ENCODE measurements at places on chromosomes 16 and 17.

DNA sequence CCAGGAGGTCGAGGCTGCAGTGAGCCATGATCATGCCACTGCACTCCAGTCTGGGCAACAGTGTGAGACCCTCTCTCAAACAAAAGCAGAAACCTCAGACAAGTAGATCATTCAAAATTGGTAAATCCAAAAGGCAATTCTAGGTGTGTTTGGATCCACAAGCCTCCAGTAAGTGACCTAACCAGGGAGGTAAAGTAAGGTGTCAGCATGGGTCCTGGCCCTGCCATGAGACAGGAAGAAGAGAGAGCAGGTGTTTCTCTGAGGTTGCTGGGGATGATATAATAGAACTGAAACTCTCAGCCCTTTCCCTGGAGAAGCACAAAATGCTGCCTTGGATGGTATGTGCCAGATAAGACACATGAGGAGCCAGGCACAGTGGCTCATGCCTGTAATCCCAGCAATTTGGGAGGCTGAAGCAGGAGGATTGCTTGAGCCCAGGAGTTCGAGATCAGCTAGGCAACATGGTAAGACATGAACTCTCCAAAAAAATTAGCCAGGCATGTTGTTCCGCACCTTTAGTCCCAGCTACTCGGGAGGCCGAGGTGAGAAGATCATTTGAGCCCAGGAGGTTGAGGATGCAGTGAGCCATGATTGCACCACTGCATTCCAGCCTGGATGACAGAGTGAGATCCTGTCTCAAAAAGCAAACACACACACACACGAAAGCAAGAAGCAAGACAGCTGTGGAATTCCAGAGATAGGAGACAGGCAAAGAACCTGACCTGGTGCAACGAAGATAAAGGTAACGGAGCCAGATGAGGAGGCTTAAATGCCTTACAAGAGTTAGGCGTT is 6.5 kb downstream of the TM4SF5 start:
- no peak for DNase-seq

DNA sequence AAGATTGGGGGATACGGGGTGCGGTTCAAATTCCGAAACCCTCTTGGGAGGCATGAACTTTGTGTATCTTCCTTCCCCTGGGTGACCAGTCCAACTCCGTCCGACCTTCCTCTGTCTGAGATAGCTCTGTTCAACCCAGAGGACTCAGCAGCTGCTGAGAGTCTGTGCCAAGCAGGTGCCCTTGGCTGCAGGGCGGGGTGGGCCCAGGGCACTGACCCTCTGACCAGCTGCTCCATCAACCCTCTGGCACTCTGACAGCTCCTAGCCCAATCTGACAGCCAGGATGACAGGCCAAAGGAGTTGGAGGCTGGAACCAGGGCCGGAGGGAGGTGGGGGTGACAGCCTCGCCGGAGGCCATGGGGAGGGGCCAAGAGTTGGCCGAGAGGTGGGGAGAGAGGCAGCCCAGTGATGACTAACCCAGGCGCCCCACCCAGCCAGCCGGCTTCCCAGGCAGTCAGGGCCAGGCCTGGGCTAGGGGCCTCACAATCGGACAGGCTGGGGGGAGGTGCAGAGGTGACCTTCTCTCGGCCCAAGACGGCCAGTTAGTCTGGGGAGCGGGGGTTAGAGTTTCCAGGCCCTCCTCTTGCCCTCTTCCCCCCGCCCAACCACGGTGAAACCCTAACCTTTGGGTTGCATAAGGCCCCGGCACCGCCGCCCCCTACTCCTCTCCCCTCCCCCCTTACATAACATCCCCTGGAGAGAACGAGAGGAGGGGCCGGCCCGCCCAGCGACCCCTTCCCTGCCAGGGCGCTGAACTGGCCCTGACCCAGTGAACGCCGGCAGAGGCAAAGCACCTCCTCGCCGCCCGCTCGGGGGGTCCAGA is 5.0 kb upstream of the TLCD2 start:
- DNase-seq: no peak

- DNase-seq: no peak
Measured at GRCh38 chr16:69093974-69094373, 11.5 kb upstream of the HAS3 start.

DNA sequence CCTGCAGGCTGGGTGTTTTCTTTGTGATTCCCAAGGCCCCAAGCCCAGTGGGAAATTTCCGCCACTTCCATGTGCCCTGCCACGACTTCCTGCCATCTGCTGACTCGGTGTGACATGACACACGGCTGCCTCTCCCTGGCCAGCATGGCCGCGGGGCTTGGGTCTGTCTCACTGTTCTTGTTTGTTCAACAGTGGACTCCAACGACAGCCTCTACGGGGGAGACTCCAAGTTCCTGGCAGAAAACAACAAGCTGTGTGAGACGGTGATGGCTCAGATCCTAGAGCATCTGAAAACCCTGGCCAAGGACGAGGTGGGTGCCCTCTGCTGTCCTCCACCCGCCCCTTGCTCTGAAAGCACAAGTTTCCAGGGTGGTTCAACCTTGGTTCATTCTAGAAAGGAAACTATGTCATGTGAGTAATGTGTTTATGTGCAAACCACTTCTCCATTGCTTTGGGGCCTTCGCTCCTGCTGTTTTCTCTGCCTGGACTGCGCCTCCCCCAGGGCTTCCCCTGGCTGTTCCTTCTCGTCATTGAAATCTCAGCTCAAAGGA is 26.8 kb downstream of the KNOP1 start:
- no peak for DNase-seq

GRCh38 chr17:27461192-27461859 is 5.1 kb downstream of the KSR1 start:
- DNase-seq: no peak

- DNase-seq: no peak
Measured at GRCh38 chr16:75462806-75463205, 1.7 kb downstream of the TMEM170A start.

DNA sequence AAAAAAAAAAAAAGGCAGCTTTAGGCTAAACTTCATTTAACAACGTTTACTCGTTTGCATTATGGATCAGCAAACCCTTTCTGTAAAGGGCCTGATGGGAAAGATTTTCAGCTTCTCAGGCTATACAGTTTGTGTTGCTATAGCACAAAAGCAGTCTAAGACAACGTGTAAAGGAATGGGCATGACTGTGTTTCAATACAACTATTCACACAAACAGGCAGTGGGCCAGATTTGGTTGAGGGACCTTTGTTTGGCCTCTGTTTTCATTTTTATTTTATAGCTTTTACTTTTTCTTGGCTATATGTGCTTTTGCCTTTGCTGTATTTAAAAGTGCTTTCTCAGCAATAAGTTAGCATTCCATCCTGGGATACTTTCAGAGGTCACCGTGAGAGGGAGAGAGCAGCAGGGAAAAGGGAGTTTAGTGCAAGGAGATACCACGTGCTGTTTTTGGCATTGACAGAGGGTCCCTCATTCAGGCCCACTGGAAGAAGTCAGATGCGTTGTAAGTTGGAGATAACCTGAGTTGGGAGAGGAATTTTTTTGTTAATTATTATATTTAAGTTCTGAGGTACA is 335.6 kb downstream of the UTP18 start:
- DNase-seq: no peak

- no peak for DNase-seq
Measured at GRCh38 chr17:4972752-4973151, 5.1 kb upstream of the SPAG7 start.

DNA sequence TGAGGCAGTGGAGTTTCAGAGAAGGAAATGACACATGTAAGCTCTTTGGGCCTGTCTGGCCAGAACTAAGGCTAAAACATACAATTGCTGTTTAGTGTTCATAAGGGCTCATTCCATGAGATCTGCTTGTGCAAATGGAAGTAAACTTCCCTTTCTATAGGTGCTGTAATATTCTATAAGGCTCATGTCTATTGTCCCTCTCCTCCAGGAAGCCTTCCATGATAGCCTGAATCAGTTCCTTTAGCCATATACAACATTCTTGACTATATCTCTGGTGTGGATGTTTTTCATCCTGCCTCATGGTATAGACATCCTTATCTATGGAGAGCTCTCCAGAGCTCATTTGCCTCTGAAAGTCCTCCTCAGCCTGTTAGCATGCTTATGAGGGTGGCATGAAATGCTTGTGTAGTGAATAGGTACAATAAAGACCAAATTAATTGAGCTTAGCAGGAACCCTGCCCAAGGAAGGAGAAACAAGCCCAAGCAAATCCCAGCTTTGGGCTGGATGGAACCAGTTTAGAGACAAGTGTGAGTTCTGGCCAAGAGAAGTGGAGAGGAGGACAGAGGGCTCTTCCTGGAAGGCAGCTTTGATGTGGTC is 1.6 kb upstream of the ETV4 start:
- DNase-seq: no peak

DNA sequence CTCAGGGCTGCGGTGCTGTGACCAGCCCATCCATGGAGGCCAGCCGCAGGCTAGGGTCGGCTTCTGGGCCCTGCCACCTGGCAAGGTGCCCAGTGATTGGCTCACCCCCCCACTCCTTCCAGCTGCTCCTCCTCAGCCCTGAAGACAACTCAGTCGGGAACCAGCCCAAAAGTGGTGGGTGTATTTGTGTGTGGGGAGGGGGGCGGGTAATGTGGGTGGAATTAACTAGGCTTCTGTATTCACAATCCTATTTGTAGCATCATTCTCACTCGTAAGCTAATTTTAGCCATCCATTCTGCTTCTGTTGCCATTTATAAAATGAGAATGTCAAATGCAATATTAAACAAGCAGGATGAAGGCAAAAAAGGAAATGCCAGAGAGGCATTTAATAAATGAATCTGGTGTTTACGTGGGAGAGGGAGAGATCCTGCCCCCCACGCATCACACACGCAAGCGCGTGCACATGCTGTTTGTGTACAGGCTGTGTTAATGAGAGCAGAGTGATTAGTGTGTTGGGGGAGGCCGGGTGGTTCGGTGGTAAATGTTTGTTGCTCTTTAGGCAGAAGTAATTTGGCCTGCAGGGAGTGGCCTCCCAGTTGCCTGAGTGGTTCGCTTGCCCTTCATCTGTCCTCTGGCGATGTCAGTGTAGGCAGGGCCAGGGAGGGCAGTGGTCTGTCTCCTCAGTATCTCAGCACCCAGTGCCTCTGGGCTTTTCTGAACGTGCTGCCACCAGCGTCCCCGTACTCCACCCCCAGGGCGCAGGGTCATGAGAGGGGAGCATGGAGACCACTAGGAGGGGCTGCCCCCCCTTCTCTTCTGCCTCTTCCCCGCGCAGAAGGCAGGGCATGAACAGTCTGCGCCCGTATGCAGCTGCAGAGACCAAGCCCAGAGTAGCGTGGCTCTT is 140.1 kb downstream of the CCDC182 start:
- DNase-seq: no peak

DNA sequence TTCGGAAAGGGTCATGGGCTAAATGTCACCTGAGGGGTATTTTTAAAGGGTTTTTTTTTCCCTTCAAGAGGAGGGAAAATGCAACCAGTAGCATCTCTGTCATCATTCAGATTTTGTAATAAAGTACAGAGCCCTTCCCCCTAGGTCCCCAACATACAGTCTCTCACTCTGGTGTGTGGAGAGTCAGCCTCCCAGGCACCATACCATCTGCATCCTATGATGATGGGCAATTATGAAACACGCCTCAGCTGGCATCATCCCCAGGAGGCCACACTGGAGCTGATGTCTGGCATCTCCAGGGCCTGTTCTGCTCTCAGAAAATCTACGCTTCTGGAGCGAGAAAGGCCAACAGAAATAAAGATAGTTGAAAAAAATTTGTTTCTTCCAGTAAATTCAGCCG is 32.0 kb downstream of the TBX4 start:
- DNase-seq: no peak

GRCh38 chr17:60740584-60740983 is 62.9 kb downstream of the BCAS3 start:
- DNase-seq: no peak

DNA sequence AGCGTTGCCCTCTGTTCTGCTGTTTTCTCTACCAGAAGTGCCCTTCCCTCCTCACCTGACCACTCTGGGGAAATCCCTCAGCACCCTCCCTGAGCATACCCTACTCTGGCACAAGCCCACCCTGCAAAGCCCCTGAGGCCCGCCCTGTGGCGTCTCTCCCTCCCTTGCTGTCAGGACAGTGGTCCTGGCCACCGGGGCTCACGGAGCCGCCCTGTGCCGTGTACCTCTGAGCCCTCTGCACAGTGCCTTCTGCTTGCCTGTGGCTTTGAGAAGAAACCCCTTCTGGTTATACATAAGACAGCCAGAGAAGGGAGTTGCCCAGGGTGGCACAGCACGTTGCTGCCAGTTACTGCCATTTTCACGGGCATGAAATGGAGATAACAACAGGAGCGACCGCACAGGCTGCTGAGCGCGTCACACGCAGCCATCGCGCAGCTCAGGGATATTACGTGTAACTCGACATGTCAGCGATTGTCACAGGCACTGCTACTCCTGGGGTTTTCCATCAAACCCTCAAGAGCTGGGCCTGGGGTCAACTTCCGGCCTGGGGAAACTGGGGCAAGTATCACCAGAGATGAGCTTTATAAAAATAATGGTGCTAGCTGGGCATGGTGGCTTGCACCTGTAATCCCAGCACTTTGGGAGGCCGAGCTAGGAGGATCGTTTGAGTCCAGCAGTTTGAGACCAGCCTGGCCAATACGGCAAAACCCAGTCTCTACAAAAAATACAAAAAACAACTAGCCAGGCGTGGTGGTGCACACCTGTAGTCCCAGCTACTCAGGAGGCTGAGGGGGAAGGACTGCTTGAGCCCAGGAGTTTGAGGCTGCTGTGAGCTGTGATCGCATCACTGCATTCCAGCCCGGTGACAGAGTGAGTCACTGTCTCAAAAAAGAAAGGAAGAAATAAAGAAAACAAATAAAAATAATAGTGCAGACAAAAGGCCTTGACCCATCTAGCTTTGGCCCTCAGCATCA is 14.8 kb downstream of the SCGB1C2 start:
- DNase-seq: no peak

DNA sequence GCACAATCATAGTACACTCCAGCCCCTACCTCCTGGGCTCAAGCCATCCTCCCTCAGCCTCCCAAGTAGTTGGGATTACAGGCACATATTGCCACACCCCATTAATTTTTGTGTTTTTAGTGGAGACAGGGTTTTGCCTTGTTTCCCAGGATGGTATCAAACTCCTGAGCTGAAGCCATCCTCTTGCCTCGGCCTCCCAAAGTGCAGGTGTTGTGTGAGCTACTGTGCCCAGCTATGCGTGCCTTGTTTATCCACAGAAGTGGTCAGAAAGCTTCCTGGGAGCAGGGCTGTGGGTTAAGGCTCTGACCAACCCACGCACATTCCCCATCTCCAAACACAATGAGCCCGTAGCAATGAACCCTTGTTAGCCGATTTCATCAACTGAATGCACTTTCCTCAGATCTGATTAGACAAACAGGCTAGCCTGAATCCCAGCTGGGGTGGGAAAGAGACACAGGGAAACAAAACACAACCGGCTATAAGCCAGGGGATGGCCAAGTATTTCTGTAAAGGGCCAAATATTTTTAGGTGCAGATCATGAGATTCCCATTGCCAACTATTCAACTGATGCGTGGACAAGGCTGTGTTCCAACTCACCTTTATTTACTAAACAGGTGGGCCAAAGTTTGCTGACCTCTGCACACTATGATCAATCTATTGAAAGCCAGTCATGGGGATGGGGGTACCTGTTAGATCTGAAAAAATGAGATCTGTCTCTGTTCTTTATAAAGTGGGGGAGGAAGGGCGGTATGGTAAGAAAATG is 193.6 kb downstream of the CPPED1 start:
- DNase-seq: no peak

- no peak for DNase-seq
Measured at GRCh38 chr17:21279582-21279981, 4.9 kb upstream of the MAP2K3 start.

Data from stimulated activated CD8-positive, alpha-beta memory T cell treated with anti-CD3 and anti-CD28 coated beads, Interleukin-7, amount 100 ng/mL, for 4 hours (primary cell).